Fibroblast of skin of right biceps (primary cell): ENCODE measurements at places on chromosomes 1 and 21.
A peak's percentile ranks its signal among the peaks of the same experiment; 100 is the strongest.

DNA sequence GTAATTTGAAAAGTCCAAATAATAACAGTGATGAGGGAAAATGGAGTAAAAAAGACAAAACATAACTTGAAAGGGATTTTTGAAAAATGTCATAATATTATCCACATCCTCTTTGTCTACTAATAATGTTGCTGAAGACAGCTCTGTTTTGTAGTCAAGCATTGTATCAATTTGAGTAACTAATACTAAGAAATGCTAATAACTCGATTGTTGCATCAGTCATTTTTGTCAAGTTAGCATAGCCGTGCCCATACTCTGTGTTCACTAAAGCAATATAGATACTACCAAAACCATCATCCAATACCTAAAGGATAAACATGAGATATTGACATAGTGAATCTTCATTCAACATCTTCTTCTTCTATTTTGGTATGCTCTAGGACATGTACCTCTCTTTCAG is 17.3 kb downstream of the PDC start:
- DNase-seq, result no peak

GRCh38 chr1:86205741-86206140 is 49.2 kb upstream of the COL24A1 start:
- DNase-seq, result peak; percentile 84

DNA sequence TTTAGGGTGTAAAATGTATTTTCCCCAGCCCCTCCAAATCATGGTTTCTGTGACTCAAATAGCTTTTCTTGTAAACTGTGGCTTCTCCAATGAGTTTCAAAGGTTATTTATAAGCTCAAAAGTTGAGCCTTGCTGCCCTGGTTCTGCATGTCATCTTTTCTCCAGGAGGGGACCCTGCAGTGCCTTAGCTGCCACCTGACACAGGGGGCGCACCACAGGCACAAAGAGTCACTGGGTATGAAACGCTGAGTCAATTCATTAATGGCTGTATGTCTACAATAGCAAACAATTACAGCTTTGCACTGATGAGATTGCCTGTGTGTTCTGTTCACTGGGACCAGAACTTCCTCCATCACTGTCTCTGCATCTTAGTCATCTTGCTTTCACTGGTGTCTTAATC is 100.8 kb downstream of the PCP4 start:
- no peak for DNase-seq

- peak; percentile 89 for DNase-seq
Measured at GRCh38 chr21:34889676-34890469, 159.2 kb downstream of the RUNX1 start.

DNA sequence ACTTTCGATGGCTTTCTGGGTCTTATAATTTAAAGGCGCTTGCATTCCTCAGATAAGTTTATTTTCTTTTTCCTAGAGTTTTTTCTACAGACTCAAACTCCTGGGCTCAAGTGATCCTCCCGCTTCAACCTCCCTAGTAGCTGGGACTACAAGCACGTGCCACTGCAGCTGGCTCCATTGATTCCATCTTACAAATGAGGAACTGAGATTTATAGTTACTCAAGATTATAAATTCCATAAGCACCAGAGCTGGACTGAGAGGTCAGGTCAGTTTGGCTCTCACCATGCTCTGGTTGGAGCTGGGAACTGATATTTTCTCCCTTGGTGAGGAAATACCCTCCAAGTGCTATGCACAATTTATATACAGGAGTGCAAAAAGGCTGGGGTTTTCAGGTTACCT is 13.4 kb upstream of the PRPF38B start:
- no peak for DNase-seq

- DNase-seq, result peak; percentile 94
Measured at GRCh38 chr1:115669002-115669673, 27.4 kb downstream of the VANGL1 start.

DNA sequence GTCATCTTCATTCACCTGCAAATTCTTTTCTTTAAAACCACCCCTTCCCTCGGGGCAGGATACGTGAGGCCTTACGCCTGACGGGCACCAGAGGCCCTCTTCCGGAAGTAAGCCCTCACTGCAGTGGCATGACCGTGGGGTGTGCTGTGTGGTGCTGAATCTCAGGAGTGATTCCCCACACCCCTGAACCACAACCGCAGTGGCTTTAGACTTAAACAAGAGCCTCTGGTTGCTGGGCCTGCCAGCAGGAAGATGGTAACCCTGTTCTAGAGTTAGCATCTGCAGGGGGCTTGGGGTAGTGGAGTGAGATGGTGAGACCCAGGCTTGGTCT is 12.1 kb downstream of the BSND start:
- no peak for DNase-seq

- DNase-seq, result peak; percentile 93
Measured at GRCh38 chr1:170562646-170563338, 30.8 kb downstream of the GORAB start.

- no peak for DNase-seq
Measured at GRCh38 chr21:39110431-39110830, 72.8 kb downstream of the PSMG1 start.

GRCh38 chr1:158121604-158122254 is 59.0 kb upstream of the CD1D start:
- peak; percentile 37 for DNase-seq

DNA sequence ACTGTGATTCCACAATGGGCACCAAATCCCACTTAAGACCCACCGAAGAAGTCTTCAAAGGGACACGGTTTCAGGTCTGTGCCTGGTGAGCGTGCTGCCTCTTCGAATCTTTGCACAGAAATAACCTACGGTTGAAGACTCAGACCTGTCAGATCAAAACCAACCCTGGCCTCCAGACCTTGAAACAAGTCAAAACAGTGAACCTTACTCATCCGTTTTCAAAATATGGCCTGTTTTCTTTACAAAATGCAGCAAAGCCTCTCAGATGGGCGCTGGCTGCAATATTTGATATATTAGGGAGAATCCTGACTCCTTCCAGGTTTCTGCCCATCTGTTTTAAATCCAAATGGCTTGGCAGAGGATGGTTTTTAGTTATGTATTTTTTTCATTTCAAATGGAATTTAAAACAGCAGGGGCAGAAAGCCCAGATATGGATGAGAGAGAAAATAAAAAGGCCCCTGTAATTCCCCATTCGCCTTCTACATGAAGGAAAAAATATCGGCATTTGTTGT is 14.0 kb downstream of the JUN start:
- no peak for DNase-seq

GRCh38 chr1:42928859-42929258 is 29.8 kb downstream of the SLC2A1 start:
- no peak for DNase-seq

GRCh38 chr1:76137746-76138145 is 63.2 kb downstream of the ST6GALNAC3 start:
- DNase-seq, result no peak

- no peak for DNase-seq
Measured at GRCh38 chr1:158932171-158932570, 819 bp downstream of the PYHIN1 start.

DNA sequence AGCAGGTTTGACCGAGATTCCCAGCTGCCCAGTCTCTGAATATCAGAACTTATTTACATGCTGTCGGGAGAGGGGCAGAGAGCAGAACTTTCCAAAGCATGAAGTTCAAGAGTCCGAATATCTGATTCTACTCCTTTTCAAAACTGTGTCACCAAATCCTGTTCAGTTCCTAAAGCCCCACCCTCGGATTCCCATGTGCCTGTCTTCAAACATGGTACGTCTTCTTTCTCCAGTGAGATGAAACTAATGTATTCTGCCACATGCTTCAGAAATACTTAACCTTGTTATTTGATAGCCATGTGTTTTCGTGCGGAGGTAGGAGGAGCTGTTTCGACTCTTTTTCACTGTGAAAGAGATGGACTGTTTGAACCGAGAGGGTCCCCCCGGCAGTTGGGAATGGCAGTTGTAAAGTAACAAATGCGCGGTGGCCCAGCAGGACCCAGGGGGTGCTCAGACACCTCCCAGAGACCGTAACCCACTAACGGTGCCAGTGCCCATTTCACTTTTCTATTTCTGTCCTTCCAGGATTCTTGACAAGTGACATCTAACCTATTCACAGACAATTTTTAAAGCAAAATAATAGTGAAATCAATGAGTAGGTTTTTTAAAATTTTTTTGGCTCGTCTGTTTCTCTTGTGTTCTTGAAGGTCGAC is 67.2 kb downstream of the ZBTB18 start:
- DNase-seq, result no peak

- no peak for DNase-seq
Measured at GRCh38 chr1:53145051-53145600, 2.7 kb upstream of the SLC1A7 start.

DNA sequence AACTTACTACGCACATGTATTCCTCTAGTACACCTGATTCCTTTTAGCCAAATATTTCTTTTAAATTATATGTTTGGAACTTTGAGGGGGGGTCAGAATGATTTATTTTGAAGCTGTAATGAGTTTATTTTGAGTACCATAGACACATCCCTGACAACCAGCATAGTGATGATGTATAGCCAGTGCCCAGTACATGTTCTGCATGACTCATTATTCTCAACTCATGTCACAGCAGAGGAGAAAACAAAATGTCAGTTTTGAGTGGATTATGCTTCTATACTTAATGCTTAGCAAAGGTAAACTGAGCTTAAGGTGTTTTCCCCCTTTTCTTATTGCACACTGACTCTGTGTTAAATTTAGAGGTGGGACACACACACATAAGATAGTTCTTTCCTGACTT is 22.4 kb upstream of the LEPR start:
- DNase-seq, result no peak

- DNase-seq, result peak; percentile 70
Measured at GRCh38 chr1:176515310-176515709, 52.3 kb downstream of the PAPPA2 start.

DNA sequence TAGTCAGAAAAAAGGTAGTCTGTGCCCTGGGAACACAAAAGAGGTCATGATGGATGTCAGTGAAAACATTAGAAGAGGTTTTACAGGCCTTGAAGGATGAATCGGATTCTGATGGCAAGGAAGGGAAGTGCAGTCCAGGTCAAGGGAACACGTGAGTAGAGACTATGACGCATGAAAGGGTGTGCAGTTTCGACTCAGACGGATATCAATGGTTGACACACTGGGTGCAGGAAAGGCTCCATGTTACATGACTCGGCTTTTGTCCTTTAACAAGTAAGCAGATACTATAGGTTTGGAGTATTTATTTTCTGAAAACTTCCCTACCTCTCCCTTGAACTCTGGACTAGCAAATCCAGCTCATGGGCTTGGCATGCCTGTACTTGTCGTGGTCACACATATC is 55.3 kb downstream of the SEC16B start:
- peak; percentile 32 for DNase-seq

DNA sequence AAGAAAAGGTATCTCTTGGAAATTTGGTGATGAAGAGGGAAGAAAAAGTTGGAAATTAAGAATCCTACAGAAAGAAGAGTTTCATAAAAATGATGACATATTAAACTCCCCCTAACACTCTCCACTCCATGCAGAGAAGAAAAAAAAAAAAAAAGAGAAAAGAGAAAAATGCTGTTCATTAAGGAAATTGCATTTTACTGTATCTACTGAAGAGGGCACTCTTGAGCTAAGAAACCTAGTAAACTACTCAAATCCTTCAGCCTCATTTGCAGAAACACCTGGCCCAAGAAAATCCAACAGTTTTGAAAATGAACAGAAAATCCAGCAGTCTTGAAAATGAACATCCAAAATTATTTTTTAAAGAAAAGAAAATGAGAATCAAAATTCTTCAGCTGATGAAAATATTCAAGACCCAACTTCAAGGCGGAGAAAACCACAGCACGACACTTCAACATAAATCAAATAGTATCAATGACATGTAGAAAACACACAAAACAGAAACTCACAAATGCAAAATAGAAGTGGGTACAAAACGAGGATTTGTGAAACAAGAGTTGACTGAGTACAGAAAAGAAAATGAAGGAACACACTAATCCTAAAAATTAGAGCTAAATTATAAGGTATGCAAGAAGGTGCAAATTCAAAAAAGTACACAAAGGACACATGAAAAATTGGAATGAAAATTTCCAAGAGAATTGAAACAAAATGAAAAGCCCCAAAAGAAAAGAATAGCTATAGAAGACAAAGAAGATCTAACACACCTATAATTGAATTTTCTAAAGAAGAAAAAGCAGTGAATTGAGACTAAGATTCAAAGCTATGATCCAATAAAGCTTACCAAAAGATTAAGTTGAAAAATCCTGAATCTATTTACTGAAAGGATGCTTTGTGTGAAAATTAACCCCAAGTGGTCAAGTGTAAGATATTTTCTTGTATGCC is 73.2 kb upstream of the DNAJC6 start:
- peak; percentile 41 for DNase-seq

DNA sequence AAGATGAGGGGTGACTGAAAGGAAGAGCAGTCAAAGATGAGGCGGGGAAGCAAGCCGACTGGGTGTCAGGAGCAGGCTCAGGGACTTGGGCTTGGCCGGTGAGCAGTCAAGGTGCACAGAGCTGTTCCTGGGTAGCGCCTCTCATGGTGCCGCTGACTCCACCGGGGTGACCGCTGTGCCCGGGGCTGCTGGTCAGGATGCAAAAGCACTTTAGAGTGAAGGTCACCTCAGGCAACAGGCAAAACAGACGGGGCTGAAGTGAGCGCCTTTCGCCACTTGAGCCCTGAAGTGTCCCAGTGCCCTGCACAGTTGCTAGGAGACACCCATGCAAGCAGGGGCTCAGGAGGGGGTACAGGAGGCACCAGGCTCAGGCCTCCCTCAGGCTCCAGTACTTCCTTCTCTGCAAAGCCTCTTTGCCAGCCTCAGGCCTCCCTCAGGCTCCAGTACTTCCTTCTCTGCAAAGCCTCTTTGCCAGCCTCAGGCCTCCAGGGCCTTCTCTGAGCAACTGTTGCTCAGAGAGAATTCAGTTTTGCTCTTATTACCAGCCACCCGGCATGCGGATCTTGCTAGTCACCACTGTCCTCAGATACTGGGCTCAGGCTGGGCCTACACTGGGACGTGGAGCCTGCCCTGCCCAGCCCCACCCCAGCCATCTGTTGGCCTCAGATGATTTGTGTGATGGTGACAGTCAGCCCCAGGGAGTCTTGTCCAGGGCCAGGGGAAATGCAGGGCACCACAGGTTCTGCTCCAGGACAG is 99.7 kb upstream of the IRF2BP2 start:
- no peak for DNase-seq

DNA sequence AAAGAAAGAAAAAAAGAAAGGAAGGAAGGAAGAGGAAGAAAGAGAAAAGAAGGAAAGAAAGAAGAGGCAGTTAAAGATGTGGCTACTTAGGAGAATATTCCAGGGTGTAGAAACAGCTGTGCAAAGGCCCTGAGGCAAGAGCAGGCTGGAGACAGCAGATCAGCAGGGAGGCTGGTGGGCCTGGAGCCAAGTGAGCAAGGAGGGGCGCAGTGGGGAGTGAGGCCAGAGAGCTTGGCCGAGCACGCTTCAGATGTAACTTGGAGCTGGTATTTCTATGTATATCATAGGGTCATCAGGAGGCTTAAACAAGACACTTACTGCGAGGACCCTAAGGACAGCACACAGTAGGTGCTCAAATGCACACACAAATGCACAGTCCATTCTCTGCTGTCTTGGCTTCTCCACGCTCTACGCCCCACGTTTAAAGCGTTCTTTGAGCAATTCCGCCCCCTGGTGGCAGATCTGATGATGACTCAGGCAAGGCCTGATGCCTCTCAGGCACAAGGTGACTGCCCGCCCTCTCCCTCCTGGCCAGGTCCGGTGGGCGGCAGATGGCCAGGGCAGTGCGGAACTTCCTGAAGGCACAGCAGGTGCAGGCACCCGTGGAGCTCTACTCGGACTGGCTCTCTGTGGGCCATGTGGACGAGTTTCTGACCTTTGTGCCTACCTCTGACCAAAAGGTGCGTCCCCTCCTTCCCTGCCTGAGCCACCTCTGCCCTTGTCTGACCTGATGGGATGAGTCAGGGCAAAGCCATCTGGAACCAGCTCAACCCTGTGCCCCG is 11.9 kb upstream of the PADI3 start:
- DNase-seq, result peak; percentile 82

- DNase-seq, result peak; percentile 58
Measured at GRCh38 chr1:26529655-26530409, at the start of gene RPS6KA1. Gene RPS6KA1 (plus strand): TSS chr1:26529761. CDS start chr1:26529921, 160 bp downstream.

GRCh38 chr1:31381394-31382294 is 8.8 kb upstream of the FABP3 start:
- peak; percentile 14 for DNase-seq
